Right renal cortex interstitium (tissue), 3 donors: ENCODE measurements at places on chromosomes 11 and 22.

- no peak for DNase-seq
These were observed 1.4 kb downstream of the MFNG start for GRCh38 chr22:37484480-37485394.

DNA sequence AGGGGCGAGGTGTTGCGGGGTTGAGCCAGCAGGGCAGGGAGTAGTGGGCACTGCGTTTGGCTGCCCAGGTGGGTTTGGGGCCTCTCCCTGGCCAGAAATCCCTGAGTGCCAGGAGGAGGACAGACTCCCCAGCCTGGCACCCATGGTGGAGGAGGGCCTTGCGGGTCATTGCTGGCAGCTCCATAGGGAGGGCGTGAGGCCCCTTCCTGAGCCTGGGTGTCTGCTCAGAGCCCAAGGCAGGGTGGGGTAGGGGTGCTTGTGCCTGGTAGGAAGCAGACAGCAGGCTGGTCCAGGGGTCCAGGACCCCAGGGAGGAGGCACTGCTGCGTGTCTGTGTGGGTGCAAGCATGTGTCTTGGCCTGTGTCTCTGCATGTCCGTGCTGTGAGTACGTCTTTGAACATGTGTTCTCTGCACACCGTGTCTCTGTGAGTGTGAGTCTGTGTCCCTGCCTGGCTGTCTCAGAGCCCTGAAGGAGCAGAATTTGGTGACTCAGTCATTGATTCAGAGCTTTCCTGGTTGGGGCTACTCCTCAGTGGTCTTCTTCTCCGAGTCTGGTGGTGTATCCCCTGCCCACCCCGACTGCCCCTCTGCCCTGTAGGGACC lies 3.9 kb downstream of the TSPAN4 start:
- DNase-seq: no peak

- no peak for DNase-seq
These were observed 375.5 kb upstream of the NARS2 start for GRCh38 chr11:78949976-78950690.

- DNase-seq: no peak
These were observed 5.7 kb upstream of the AMBRA1 start for GRCh38 chr11:46599340-46600193.

GRCh38 chr11:126398721-126399120 lies 43.2 kb downstream of the ST3GAL4 start:
- no peak for DNase-seq

DNA sequence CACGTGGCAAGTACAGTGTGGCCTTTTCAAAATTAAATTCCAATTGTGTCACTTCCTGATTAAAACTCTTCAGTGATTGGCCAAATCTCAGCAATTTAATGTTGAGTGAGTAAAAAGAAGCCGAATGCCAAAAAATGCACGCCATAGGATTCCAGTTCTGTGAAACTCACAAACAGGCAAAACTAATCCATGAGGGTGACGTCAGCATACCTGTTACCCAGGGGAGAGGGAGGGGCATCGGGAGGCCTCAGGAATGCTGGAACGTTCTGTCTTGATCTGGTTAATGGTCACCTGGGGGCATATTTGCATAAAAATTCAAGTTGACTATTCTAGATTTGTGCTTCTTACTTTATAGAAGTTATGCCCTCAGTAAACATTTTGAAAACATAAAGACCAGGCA lies 39.9 kb upstream of the RAB1B start:
- no peak for DNase-seq

- no peak for DNase-seq
These were observed 347.9 kb upstream of the NCAM1 start for GRCh38 chr11:112613051-112613972.

DNA sequence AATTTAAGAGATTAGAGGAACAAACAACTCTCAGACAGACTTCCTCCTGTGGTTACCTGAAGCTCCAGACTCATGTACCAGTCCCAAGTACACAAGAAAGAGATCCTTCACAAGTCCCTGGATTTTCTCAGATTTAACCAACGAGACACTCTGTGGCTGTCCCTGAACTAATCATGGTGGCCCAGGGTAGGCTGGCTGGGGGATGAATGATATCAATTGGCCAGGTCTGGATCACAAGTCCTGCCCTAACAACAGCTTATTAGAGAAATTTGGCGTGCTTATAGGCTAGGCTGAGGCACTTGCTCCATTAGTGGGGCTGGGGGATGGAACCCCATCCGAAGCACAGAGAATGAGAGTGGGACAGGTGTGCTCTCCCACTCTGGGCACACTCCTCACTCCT lies 22.1 kb downstream of the HEPHL1 start:
- no peak for DNase-seq

GRCh38 chr22:49951986-49952896 lies 8.3 kb upstream of the PIM3 start:
- DNase-seq: no peak

DNA sequence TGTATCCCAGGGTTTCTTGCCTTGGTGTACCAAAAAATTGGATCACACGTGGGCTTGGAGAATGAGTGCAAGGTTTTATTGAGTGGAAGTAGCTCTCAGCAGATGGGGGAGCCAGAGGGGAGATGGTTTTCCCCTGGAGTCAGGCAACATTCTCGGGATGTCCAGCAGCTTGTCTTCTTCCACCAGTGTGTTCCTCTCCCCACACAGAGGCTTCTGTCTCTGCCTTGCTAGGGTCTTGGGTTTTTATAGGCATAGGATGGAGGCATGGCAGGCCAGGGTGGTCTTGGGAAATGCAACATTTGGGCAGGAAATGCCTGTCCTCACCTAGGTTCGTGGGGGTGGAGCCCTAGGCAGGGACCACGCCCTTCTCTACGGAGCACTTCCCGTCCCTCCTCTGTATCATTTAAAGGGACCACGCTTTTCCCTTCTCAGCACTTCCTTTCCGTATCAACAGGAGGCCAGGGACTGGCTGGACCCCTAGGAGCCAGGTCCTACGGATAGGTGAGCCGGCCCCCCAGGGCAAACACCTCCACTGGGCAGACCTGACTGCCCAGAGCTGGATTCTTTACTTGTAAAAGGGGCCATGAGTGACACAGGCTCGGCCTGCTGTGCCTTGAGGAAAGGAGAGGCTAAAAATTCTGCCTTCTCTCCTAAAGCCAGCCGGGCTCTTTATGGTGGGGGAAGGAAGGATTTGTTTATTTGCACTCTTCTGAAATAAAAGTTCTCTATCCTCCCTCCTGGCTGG lies 55.3 kb upstream of the CCDC188 start:
- no peak for DNase-seq

GRCh38 chr11:93813974-93814373 lies 29.9 kb downstream of the MED17 start:
- no peak for DNase-seq

- no peak for DNase-seq
These were observed 174.7 kb upstream of the B3GAT1 start for GRCh38 chr11:134586726-134587125.

- no peak for DNase-seq
These were observed 20.6 kb downstream of the STARD10 start for GRCh38 chr11:72773291-72773690.

DNA sequence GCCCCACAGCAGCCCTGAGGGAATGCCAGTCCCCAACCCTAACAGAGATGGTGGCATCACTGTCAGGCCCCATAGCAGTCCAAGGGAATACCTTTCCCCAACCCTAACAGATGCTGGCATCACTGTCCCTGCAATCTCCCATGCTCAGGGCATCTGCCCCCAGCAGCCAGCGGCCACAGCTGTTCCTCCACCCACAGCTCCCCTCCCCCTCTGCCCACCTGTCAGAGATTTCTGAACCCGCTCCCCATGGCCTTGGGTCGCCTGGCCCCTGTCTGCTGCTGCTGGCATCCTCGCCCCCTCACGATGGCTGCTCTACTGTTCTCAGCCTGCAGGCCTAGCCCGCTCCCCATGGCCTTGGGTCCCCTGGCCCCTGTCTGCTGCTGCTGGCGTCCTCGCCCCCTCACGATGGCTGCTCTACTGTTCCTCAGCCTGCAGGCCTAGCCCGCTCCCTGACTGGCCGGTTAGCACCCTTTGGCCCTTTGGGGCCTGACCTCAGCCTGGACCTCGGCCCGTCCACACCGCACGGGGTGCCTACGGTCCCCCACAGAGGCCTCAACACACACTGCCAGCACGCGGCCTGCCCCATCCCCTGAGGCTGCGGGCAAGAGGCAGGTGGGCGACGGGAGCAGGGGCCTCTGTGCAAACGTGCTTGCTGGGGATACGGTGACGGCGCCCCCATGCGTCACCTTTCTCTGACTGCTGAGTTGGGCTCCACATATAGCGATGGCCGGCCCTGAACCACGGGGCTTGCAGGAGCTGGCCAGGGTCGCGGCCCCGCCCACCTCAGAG lies 20.7 kb downstream of the CHID1 start:
- DNase-seq: no peak

DNA sequence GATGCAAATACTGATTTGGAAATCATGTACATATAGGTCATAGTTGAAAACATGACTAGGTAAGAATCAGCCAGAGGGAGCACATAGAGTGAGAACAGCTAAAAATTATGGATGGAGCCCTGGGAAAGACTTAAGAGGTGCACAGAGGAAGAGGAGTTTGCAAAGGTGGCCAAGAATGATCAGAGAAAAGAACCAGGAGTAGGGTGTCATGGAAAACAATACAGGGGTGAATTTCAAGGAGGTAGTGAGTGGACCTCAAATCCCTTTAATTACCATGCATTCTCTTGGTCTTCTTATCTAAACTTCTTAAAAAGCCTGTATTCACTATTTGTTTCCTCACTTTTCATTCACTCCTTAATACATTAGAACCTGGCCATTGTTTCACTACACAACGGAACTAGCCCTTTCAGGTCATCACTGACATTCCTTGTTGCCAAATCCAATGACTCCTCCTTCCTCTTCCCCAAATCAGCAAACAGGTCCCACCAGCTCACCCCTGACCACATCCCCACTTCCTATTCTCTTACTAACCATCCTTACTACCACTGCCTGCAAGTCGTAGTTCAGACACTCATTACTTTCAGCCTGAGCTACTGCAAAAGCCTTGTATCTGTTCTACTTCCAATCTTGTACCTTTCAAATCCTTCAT lies 22.6 kb downstream of the BUD13 start:
- no peak for DNase-seq

DNA sequence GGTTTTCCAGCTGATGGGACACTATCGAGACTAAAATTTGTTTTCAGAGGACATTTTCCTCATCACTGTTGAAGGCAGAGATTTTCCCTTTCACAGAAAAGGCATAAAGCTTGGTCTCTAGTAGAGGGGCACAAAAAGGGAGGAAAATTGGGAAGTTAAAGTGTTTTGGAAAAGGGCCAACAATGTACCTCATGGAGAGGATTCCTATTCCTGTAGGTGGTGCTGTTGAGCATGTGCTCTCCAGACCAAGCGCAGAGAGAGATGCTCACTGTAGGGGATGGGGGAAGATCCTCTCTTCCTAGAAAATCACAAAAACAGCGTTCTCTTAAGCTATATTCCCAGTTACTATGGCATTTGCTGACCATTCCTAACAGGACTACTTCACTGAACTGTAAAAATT lies 44.9 kb downstream of the OR4C46 start:
- DNase-seq: no peak

DNA sequence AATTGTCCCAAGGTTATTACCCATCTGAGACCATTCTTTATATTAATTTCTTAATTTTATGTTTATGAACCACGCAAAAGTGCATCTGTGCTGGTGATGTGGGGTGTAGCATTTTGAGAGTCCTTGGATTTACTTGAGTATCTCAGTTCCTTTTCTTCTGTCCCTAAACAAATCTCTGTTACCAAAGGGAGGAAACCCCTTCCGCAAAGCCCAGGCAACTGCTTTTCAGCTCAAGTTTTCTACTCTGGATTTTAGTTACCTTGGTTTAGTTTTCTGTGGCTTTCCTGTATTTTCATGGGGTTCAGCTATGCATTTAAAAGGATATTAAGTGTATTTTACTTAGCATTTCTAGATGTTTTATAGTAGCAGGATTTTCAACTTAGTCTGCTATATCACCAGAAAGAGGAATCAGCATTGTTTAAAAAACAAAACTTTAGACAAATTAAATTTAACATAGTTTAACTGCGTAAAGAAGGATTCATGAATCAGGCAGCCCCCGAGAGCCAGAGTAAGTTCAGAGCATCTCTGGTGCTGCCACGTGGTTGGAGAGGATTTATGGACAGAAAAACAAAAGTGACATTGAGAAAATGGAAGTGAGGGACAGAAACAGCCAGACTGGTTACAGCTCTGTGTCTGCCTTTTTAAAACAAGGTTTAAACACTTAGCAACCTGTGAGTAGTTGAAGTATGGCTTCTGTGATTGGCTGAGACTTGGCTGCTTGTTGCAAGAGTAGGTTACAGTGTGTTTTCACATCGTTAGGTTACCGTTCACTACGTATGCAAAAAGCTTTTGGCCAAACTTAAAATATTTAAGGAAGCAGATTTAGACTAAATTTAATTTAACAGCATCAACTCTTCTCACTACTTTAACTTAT lies 9.6 kb downstream of the ADM start:
- no peak for DNase-seq

GRCh38 chr11:126526471-126526870 lies 171.0 kb downstream of the ST3GAL4 start:
- DNase-seq: no peak

- DNase-seq: no peak
These were observed 1331.5 kb downstream of the TBC1D22A start for GRCh38 chr22:48093981-48094380.

DNA sequence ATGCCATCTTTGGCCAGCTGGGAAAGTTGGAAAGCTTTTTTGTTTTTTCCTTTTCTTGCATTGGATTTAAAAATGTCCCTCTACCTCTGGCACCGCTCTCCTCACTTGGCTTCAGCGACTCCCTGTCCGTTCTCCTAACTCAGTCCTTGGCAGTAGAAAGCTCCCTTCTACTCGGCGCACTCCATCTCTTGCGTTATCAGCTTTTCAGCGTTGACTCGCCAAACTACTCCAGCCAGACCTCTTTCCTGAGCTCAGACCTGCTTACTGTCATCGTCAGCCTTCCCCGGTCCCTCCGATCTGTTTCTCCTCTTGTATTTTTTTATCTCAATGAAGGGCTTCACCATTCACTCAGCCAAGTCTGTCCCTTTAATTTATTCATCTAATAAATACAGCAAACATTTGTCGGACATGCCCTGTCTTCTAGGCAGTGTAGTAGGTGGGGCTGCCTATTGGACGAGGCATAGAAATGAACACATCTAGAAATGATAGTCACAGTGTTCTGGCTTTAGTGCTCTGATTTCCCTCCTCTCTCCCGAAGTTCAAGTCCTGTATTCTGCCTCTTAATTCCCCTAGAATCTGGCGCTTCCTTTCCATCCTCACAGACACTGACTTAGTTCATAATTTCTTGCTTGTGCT lies 839 bp downstream of the CEP164 start:
- no peak for DNase-seq

DNA sequence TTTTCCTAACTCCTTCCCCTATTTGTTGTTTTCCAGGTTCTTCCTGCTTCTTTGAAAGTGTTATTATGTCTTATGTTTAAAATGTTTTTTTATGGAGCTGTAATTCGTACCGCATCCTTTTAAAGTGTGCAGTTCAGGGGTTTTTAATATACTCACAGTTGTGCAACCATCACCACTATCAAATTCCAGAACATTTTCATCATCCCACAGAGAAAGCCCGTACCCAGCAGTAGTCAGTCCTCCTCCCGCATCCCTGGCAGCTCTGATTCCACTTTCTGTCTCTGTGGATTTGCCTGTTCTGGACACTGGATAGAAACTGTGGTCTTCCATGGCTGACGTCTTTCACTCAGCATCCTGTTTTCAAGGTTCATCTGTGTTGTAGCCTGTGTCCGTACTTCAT lies 73.7 kb downstream of the JAM3 start:
- DNase-seq: no peak
